ENCODE measurements at places on chromosomes 5 and 9. TPM values are rescaled to one million over a fixed set of nuclear protein-coding genes. Genes with fewer than 3 reads are reported as not detected.

DNA sequence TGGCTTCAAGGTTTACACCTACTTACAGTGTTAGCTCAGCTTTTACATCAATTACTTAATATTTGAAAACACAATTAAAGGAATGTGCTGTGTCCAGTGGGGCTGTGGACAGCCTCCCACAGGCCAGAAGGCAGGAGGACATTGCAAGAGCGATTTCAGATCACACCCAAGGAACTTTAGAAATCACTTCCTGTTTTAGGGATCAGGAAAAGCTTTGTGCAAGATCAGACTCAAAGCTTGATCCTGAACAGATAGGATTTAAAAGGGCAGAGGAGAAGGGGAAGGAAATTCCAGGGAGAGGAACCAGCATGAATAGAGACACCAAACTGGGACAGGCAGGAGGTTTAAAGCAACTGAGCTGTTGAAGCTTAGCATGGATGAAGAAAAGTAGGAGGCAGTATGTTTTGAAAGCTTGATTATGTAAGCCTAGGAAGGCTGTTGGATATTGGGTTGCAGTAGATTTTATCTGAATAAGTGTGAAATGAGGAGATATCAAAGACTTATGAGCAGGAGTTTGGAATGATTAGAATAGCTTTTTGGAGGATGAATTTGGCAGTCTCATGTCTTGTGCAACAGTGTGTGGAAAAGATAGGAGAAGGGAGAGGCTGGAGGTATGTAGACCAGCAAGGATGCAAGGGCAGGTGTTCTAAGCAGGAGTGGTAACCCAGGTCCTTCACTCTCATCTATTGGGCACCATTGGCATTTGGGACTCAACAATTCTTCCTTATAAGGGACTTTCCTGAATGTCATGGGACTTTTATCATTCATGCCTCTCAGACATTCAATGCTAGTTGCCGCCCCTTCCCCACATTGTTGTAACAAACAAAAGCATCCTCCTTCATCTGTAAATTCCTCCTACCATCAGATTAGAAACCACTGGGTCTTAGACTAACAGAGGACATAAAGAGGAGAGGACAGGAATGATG is 123.5 kb downstream of the TARS1 start:
- DNase-seq = no peak

DNA sequence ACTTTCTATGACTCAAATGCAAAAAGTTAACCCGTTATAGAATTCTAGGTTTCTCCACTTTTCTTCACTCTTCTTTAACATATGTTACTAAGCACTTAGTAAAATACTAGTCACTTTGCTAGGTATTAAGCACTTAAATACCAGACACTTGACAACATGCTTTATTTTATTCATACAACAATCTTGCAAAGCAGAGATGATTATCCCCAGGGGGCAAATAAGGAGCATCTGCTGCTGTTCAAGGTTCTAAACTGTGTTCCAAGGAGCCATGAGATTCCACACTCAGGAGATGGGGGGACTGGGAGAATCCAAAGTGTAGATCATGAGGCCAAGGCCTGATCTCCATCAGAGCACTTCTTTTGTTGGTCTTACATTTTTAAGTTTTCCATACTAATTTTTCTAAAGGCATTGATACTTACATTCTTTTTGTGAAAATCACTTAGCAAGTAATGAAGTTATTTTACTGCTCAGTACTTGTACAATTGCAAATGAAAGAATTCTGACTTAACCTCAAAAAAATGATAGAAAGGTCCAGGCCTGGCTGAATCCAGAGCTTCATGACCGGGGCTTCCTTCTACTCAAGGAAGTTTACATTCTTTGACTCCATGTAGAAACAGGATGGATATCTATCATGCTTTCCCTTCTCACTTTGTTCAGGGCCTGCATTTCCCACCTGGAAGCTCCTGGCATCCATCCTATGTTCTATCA is 504.4 kb upstream of the WWC1 start:
- no peak for DNase-seq

The BBLN gene
- total RNA-seq = 26.3 TPM

The PCDHB15 gene
- total RNA-seq = 0.26 TPM

Data from dermis microvascular lymphatic vessel endothelial cell (primary cell).